Smooth muscle cell of trachea (primary cell): ENCODE measurements at places on chromosomes 3 and 15. TPM values are rescaled to one million over a fixed set of nuclear protein-coding genes. Genes with fewer than 3 reads are reported as not detected.

SPESP1 gene
- 7.8 and 14.0 TPM in 2 replicates for total RNA-seq

GOLGA6L6 gene
- not detected in 2 replicates for total RNA-seq

CHL1 gene
- total RNA-seq, result 3.3 and 8.9 TPM in 2 replicates

ANKDD1A gene
- total RNA-seq, result 9.2 and 19.0 TPM in 2 replicates

GCNT3 gene
- 0.33 and 1.7 TPM in 2 replicates for total RNA-seq

TM4SF4 gene
- total RNA-seq, result 0.15 and 1.5 TPM in 2 replicates

TRPM1 gene
- total RNA-seq, result not detected in 2 replicates

EPHA3 gene
- 1.5 and 3.3 TPM in 2 replicates for total RNA-seq

DIPK2A gene
- total RNA-seq, result 58.2 and 93.1 TPM in 2 replicates
